ENCODE measurements at places on chromosomes 13 and 19. TPM values are rescaled to one million over a fixed set of nuclear protein-coding genes. Genes with fewer than 3 reads are reported as not detected.

Gene ZNF575
- total RNA-seq, result 3.1 TPM

DNA sequence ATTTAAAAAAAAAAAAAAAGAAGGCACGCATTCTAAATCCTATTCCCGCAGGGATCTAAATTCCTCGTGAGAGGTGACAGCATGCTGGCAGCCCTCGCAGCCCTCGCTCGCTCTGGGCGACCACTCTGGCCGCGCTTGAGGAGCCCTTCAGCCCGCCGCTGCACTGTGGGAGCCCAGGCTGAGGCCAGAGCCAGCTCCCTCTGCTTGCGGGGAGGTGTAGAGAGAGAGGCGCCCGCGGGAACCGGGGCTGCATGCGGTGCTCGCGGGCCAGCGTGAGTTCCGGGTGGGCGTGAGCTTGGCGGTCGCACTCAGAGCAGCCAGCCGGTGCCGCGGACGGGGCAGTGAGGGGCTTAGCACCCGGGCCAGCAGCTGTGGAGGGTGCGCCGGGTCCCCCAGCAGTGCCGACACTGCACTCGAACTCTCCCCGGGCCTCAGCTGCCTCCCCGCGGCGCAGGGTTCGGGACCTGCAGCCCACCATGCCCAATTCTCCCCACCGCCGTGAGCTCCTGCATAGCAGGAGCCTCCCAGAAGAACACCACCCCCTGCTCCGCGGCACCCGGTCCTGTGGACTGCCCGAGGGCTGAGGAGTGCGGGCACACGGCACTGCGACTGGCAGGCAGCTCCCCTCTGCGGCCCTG, 553.9 kb downstream of the LMO7 start:
- H3K27me3 ChIP-seq, result no peaks in the 10 kb centered on the region
- no peaks in the 10 kb centered on the region for H3K36me3 ChIP-seq
- H3K4me1 ChIP-seq, result no peaks in the 10 kb centered on the region
- DNase-seq, result peak; percentile 68
- no peak overlapping the region for H3K27ac ChIP-seq

Gene CYP4F12
- 4.4 TPM for total RNA-seq

Gene CYP4F11
- total RNA-seq, result 2.1 TPM

- peak overlapping the region; percentile 65 for H3K27ac ChIP-seq
- peaks cover 15% of the 10 kb centered on the region for H3K4me1 ChIP-seq
- H3K4me3 ChIP-seq, result no peak overlapping the region
- H3K36me3 ChIP-seq, result no peaks in the 10 kb centered on the region
- no peaks in the 10 kb centered on the region for H3K27me3 ChIP-seq
- no peak for DNase-seq
These were observed 27.1 kb downstream of the ANKRD10 start for GRCh38 chr13:110887597-110888333.

Gene ATP4B
- 0.16 TPM for total RNA-seq

Gene SIAH3
- 0.03 TPM for total RNA-seq

Gene SLC6A16
- total RNA-seq, result 3.7 TPM

Gene SPINT2
- 381 TPM for total RNA-seq

- no peak for DNase-seq
- H3K4me3 ChIP-seq, result no peak overlapping the region
- H3K27ac ChIP-seq, result no peak overlapping the region
- H3K4me1 ChIP-seq, result no peaks in the 10 kb centered on the region
These were observed 185.4 kb downstream of the NBEA start for GRCh38 chr13:35127466-35127865.

DNA sequence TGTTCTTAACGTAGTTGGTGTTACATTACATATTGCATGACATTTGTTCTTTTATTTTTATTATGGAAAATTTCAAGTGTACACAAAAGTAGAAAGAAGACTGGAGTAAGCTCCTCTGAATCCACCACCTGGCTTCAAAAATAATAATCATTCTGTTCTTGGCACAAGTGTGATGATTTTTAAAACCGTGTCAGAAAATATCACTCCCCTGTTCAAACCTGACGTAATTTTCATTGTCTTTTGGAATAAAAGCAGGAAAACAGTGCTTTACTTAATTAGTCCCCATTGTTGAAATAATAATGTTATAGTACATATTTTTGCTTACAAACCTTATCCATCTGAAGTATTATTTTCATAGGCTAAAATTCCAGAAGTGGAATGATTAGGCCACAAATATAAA, 41.3 kb upstream of the SCEL start:
- no peak for DNase-seq
- no peaks in the 10 kb centered on the region for H3K27me3 ChIP-seq
- no peaks in the 10 kb centered on the region for H3K36me3 ChIP-seq

- DNase-seq, result no peak
- H3K4me3 ChIP-seq, result no peak overlapping the region
- no peaks in the 10 kb centered on the region for H3K36me3 ChIP-seq
- H3K27me3 ChIP-seq, result no peaks in the 10 kb centered on the region
These were observed 21.2 kb downstream of the RCBTB2 start for GRCh38 chr13:48511621-48512230.

Gene MBD3L3
- total RNA-seq, result not detected

DNA sequence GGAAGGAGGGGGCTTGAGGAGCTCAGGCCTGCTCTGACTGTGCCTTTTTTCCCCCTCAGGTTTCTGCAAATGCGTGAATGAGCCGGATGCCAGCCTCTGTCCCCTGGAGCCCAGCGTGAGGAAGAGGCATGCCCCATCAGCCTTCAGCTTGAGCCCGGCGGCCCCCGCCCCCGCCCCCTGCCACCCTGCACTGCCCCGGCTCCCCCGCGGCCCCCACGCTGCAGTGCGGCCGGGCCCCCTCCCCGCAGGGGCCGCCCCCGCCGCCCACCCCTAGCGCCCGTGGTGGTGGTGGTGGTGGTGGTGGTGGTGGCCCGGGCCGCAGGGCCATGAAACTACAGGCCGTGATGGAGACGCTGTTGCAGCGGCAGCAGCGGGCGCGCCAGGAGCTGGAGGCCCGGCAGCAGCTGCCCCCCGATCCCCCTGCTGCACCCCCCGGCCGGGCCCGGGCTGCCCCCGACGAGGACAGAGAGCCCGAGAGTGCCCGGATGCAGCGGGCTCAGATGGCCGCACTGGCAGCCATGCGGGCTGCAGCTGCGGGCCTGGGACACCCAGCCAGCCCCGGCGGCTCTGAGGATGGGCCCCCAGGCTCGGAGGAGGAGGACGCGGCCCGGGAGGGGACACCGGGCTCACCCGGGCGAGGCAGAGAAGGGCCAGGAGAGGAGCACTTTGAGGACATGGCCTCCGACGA, 3.5 kb downstream of the ARID3A start:
- no peaks in the 10 kb centered on the region for H3K36me3 ChIP-seq
- no peak for DNase-seq
- no peak overlapping the region for H3K27ac ChIP-seq
- no peak overlapping the region for H3K4me3 ChIP-seq
- no peaks in the 10 kb centered on the region for H3K27me3 ChIP-seq
- no peaks in the 10 kb centered on the region for H3K4me1 ChIP-seq

DNA sequence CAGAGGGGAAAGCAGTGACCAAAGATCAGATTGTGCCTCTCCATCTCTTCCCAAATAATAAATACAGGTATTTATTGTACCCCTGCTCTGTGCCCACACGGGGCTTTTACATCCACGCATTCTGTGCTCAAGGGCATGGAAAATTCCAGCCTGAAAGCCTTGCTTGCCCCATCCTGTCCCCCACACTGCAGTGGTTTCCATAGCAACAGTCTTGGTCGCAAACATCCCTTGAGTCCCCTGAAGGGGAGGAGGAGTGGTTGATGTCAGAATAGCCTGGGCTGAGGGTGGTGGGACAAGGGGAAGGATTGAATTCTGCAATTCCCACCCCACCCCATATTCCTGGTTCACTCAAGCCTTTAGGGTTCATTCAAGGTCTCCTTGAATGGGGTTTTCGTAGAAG, 41.0 kb upstream of the USP29 start:
- no peaks in the 10 kb centered on the region for H3K4me1 ChIP-seq
- no peak for DNase-seq
- H3K4me3 ChIP-seq, result no peak overlapping the region
- no peaks in the 10 kb centered on the region for H3K27me3 ChIP-seq

DNA sequence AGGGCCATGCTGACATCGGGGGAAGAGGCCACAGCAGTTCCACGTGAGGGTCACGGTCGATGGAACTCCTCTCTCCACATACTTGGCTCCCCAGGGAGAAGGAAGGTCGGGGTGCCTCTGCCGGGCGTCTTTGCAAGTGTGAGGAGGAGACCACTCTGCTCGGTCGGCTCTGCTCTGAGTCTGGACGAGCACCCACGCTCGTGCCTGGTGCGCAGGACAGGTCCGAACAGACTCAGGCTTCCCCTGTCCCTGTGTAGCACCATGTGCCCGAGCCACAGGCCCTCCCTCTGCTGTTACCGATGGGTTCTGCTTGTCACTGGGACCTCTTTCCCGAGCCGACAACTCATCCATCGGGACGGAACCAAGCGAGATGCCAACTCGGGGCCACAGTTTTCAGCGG, 35.1 kb downstream of the TMEM255B start:
- H3K27ac ChIP-seq, result no peak overlapping the region
- peak; percentile 28 for DNase-seq
- H3K4me1 ChIP-seq, result no peaks in the 10 kb centered on the region
- H3K27me3 ChIP-seq, result peaks cover 2% of the 10 kb centered on the region
- no peak overlapping the region for H3K4me3 ChIP-seq

Gene KL
- total RNA-seq, result 12.5 TPM

GRCh38 chr13:44648392-44649103, 72.4 kb upstream of the TSC22D1 start:
- no peak overlapping the region for H3K4me3 ChIP-seq
- no peaks in the 10 kb centered on the region for H3K4me1 ChIP-seq
- H3K36me3 ChIP-seq, result no peaks in the 10 kb centered on the region
